ENCODE measurements at places on chromosomes 5 and 9.

DNA sequence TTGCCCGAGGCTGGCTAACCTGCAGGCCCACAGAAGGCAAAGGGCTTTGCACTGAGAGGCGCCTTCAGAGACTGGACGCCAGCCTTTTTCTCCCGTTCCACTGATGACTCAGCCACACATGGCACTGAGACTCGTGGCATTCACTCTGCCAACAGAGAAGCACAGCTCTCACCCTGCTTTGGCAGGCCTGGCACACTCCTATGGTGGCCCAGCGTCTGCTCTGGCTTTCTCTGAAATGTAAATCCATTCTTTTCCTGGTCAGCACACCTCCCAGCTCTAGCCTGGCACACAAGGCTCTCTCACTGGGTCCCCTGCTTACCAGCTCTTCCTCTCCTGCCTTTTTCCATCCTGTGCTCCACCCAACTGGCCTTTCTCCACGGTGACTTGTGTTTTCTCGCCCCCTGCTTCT, 5.9 kb upstream of the MELK start:
- DNase-seq: peak; percentile 67

DNA sequence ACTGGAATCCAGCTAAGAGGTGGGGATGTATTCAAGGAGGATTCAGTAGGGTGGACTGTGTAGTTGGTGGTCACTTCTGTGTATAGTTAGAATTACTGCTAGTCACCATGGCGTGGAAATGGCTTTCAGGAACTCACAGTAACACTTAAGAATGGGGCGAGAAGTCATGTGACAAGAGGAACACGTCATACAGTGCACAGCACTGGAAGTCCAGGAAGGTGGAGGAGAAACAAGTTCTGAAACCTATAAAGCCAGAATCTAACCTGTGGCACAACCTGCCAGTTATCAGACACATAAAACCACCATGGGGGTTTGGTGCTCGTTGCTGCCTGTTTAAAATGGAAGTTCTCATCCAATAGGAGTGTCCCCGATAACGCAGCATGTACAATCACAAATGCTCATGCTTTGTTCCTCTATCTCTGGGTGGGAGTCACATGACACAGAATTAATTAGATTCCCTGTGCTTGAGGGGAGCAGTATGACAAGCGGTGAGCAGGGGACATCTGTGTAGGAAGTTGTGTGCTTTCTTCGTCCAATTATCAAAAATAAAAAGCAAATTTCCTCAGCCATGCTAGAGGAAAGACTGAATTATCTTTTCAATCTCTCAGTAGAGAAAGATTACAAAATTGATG, 193.0 kb downstream of the SPOCK1 start:
- no peak for DNase-seq

- DNase-seq: no peak
These were observed 465.3 kb upstream of the ARRDC3 start for GRCh38 chr5:91848453-91848852.

- no peak for DNase-seq
These were observed 64.7 kb upstream of the GRAMD2B start for GRCh38 chr5:126358525-126358924.

DNA sequence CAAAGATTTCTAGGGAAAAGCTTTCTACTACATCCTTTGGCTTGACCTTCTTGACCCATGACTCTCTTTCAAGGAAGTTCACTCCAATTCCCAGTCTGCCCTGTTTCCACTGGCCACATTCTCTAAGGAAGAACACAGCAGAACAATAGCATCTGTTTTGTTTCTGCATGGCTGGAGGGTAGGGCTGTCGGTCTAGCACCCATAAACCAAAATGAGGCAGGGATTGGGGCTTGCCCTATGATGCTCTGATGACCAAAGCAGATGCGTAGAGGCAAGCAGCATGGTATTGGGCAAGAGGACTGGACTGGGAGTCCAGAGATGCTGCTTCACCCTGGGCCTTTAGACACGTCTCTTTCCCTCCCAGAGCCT, 24.1 kb downstream of the GOLGA2 start:
- no peak for DNase-seq

DNA sequence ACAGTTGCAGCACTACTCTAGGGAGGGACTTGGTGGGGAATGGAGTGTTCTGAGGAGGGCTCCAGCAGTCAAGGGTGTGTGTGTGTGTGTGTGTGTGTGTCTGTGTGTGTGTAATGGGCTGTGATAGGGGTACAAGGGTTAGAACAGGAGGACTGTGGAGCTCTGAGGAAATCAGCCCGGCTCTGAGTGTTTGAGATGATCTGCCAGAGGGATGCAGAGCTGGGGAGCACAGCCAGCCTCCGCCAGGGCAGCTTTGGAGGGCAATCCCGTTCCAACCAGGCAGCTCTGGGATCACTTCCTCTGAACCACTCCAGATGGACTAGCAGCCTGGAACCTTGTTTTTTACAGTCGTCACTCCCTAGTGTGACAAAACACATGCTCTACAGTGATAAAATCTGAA, 3.0 kb upstream of the SLC6A7 start:
- no peak for DNase-seq

DNA sequence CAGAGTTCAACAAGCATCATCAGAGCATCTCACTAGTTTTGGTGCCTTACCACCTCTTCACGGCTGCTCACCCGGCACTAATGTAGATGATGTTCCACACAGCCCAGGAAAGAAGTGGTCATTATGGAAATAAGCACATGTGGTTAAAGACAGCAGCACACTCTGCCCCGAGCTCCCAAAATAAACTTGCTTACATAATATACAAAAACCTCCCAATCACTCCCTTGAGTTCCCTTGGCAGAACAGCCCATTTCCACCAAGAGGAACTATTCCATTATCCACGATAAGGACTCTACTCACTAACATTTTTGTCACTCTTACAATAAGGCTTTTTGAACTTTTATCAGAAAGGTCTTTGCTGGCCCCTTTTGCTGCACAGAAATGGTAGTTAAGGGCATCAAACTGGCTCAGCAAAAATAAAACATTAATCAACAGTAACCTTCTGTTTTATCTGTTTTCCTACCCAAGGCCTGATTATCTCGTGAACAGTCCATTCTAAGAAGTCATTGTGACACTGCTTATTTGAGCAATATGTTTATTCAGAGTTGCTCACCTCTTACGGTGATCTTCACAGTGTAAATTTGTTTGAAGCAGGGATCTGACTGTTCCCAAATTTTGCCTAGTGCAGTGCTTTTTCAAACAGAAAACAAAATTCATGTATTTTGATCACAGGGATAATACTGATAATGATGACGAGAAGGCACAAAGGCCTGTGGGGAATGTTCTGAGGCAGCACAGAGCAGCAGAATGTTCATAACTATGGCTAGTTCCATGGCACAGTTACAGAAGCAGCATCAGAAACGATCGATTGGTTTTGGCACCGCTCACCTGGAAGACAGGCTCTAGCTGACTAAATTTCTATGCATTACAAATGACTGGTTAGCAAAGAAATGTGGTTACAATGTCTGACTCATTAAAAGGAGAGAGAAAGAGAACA, 399.8 kb upstream of the PIK3R1 start:
- no peak for DNase-seq

GRCh38 chr5:43332401-43332800, 19.2 kb upstream of the HMGCS1 start:
- no peak for DNase-seq

GRCh38 chr9:93185266-93186214, 1.6 kb downstream of the WNK2 start:
- peak; percentile 64 for DNase-seq

DNA sequence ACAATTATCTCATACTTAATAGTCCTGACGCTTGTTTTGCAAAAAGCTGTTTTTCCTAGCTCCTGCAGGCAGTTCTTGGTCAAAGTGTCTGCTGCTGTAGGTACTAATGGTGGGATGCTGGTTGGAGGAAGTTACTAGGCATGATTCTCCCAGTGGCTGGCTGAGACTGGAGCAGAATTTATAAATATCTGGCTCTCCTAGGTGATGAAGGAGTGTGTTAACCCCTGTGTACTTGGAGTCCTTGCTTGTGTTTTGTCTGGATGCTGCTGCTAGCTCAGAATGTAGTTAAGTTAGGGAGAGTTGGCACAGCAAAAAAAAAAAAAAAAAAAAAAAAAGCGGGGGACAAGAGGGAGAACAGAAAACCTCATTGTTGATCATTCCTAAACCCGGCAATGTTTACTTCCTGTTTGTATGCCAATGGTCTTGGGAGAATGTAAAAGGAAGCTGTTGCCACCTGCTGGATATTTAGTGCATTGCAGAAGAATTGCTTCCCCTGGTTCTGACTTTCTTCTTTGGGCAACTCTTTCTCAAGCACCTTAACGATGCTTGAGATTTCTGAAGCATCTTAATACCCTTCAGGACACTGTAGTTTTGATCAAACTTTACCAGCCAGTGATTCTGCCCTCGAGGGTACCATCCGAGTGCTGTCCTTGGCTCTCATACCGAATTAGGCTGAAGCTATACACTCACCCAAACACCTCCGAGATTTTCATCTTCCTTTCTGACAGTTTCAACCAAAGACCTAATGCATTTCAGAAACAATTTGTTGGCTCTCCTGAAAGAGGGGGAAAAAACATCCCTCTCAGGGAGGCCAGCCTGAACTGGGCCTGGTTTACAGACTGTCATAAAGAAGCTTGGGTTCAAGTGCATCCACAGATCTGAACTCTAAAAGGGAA, 71.7 kb upstream of the WWC1 start:
- no peak for DNase-seq

- DNase-seq: no peak
These were observed 34.7 kb upstream of the TGFBI start for GRCh38 chr5:135993880-135994636.

- DNase-seq: no peak
These were observed 53.5 kb downstream of the SMIM23 start for GRCh38 chr5:171839112-171839511.

- no peak for DNase-seq
These were observed 21.6 kb downstream of the FBXW11 start for GRCh38 chr5:171984748-171985419.

DNA sequence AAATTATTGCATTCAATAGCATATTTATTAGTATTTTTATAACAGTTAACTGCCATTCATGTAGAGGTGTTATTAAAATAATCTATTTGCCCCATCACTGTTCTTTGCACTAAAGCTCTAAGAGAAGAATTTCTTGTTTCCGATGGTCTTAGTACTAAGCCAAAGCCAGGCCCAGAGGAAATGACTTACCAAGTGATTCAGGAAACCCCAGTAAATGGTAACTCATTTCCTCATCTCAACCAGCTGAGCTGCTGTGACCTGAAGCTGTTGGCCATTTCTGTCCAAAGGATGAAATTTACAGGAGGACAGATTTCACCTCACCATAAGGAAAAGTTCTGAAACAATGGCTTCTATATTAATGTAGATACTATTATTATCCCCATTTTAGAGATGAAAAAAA, 117.0 kb downstream of the PIK3R1 start:
- DNase-seq: no peak

DNA sequence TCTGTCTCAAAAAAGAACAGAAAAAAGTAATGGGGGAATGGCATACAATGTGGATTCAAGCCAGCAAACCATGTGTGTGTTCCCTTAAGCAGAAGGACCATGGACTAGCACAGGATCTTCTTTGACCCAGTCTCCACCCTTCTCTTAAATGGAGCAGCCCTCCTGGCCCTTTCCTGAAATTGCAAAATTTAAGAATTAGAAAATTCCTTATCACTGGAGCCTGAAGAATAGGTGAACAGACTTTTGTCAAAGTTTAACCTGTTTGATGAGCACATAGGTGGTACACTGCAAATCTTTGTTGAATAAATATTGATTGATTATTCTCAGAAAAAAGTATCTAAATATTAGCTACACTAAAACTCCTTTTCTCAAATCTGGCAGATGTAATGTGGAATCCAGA, 12.6 kb downstream of the DMGDH start:
- no peak for DNase-seq

GRCh38 chr5:147939431-147940114, 33.2 kb upstream of the C5orf46 start:
- DNase-seq: no peak

- DNase-seq: no peak
These were observed 757 bp downstream of the CDC26 start for GRCh38 chr9:113274474-113275156.

- no peak for DNase-seq
These were observed 50.0 kb downstream of the HACD4 start for GRCh38 chr9:20981486-20981885.

DNA sequence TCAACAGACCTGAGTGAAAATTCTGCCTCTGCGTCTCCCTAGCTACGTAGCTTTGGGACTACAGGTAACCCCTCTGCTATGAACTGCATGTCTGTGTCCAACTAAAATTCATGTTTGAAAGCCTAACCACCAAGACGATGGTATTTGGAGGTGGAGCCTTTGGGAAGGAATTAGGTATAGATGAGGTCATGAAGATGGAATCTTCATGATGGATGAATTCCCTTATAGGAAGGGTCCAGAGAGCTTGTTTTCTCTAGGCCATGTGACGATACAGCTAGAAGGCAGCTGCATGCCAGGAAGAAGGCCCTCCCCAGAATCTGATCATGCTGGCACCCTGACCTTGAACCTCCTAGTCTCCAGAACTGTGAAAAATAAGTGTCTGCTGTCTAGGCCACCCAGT, 296.4 kb downstream of the SLIT3 start:
- DNase-seq: no peak

GRCh38 chr5:75951158-75951557, 132.0 kb upstream of the SV2C start:
- DNase-seq: no peak

DNA sequence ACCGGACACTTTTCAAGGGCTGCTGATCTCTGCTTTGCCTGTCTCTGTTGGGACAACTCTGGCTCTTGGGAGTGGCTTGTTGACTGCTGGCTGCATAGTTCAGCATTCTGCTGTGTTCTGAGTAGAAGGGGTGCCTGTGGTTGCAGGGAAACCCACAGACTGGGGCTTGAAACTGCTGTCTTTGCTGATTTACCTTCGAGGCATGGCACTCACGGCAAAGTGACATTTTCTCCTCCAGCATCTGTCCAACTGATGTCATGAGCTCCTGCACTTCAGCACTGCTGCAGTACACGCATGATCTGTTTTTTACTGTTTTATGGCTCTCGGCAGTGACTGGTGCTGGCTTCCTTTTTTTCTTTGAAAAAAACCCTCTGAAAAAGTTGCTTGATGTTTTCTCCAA, 69.2 kb downstream of the SPATA31D1 start:
- DNase-seq: no peak

GRCh38 chr9:28471261-28471660, 898.0 kb upstream of the C9orf72 start:
- no peak for DNase-seq

DNA sequence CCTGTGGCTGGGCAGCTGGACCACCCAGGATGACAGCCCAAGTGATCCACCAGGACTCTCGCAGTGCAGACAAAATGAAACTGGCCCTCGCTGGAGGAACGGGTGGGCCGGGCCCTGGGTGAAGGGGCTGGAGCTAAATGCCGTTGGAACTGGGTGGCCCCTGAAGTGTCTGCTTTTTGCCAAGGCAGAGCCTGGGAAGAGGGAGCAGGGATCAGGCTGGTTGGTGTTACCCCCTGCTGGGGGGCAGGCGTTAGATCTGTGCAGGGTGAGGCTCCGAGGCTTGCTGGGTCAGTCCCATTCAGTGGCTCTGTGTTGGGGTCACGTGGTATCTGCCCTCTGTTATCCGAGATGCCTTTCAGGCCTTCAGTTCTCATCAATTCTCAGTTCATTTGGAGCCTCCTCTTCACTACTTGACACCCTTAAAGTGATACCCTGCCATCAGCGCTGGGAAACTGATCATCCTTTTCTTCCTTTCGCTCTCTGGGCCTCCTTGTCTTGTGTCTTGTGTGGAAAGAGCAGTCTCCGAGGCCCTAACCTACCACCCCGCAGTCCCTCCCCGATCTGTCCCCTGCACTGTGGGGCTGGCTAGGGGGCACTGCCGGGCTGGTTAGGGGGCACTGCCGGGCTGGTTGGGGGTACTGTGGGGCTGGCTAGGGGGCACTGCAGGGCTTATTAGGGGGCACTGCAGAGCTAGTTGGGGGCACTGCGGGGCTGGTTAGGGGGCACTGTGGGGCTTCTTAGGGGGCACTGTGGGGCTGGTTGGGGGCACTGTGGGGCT, 37.3 kb downstream of the COL5A1 start:
- DNase-seq: no peak
